ENCODE measurements at places on chromosomes 3 and 15.

- no peak for DNase-seq
These were observed 468.8 kb downstream of the CNTN4 start for GRCh38 chr3:2567451-2567850.

DNA sequence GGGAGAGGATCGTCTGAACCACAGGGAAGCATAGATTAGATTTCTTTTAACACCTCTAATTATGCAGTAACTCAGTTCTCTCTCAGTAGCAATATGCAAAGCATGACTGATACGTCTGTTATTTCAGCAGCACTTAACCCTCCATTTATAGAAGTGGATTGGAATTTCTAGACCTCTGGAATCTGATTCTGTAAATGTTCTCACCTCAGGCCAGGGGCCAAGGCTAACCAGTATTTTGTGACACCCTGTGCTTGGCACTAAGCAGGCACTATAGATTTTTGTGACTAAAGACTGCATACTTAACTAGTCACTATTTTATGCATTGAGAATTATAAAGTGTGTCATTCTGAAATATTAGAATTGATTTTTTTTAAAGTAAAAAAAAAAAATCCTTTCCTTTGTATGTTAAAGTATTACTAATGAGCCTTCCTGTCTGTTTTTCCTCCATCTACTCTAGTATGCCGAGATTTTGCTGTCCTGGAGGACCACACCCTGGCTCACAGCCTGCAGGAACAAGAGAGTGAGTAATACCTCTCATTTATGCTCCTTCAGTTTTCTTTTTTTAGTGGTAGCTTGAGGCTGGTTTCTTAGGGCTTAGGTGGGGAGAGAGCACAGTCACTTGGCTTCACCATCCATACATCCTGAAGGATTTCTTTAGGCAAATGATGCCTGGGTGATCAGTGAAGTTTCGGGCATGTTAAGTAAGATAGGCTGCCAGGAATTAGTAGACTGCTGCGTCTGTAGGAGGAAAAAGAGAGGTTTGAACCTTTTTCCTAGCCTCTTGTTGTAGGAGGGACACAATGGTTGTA, 26.5 kb upstream of the UTS2B start:
- no peak for DNase-seq

DNA sequence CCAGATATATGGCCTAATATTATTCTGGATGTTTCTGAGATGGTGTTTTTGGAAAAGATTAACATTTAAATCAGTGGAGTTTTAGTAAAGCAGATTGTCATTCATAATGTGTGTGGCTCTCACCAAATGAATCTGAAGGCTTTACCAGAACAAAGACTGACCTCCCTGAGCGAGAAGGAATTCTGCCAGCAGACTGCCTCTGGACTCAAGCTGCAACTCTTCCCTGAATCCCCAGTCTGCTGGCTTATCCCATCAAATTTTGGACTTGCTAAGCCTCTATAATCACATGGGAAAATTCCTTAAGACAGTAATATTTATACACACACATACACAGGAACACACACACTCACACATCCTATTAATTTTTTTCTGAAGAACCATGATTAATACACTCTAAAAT, 102.3 kb downstream of the FAM174B start:
- no peak for DNase-seq

GRCh38 chr3:131733086-131733841, 230.5 kb upstream of the MRPL3 start:
- no peak for DNase-seq

DNA sequence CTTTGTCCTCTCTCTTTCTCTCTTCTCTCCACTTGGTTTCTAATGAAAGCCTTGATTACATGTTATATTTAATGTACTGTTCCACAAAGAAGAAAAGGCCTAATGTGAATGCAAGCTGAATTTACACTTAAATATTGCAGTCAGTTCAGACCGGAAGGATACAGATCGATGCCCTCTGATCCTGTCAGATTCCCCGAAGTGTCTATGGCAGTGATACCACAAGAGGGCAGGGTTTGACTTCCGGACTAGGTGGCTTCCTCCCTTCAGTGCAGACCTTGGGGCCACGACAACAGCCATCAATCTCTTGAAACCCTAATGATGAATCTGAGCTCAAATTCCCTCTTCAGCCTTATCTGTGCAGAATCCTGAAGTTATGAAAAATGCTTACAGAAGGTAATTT, 29.5 kb downstream of the AGTR1 start:
- no peak for DNase-seq

GRCh38 chr15:66228807-66229735, 24.5 kb downstream of the MEGF11 start:
- DNase-seq: no peak

DNA sequence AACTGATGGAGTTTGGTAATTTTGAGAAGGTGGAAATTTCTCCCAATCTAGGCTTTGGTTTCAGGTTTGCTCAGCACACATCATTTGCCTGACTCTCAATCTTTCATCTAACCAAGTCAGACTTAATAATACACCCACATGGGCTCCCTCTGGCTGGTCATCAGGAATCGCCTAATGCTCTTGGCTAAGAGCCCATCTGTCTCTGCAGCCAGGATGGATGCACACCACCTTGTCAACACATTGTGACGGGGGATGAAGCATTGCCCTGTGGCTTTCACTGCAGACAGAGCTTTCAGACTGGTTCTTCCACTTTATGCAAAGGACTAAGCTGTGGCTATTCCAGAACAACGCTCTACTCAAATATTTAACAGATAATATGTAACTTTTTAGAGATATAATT, 3.0 kb upstream of the HDGFL3 start:
- no peak for DNase-seq

GRCh38 chr3:29924783-29925561, 644.1 kb downstream of the RBMS3 start:
- DNase-seq: no peak

- no peak for DNase-seq
These were observed 22.7 kb downstream of the DGKG start for GRCh38 chr3:186339180-186339918.

- DNase-seq: no peak
These were observed 105.6 kb downstream of the NFKBIZ start for GRCh38 chr3:101954936-101955335.

DNA sequence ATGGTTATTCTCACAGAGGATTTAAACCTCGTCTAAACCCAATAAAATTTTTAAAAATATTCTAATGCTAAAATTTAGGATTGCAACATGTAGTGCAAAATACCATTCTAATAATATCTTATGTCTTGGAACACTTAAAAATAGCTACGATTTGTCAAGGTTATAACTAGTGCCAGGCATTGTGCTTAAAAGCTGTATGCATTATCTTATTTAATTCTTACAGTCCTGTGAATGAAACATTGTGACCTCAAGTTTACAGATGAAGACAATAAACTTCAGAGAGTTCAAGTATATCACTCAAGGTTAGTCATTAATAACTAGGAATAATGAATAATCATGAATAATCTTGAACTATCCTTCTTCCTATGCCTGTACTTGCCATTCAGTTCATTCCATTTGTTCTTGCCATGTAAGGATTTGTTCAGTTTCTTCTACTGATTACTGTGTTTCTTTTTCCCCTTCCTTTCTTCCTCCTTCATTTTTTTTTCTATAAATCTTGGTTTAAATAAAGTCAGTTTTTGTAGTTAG, 897.6 kb upstream of the NR2F2 start:
- DNase-seq: no peak

DNA sequence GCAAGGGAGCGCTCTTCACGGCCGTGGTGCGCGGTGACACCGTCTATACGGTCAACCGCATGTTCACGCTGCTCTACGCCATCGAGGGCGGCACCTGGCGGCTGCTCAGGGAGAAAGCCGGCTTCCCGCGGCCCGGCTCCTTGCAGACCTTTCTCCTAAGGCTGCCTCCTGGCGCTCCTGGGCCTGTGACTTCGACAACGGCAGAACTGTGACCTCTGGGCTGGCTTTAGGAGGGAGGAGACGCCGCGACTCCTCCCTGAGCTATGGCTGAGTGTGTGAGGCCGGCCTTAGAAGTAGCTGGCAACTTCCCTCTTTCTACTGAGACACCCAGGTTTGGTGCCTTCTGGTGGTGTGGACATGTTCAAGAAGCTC, 1.4 kb downstream of the KBTBD13 start:
- DNase-seq: no peak

DNA sequence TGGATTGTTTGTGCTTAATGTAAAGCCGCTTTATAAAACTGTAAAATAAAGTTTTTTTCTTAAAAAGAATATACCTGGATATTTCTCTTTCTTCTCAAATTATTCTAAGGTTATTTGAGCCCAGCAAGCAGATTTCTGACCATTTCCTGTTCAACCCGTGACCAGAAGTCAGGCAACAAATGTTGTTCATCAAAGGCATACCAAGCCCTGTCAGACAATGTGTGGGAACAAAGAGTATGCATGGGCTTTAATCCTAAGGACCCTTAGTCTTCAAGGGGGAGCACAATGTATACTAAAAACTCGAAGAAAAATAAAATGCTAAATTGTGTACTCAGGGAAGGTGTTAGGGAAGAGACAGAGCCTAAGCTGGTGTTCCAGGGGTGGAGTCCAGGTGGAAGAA, 26.6 kb upstream of the PAQR5 start:
- DNase-seq: no peak

DNA sequence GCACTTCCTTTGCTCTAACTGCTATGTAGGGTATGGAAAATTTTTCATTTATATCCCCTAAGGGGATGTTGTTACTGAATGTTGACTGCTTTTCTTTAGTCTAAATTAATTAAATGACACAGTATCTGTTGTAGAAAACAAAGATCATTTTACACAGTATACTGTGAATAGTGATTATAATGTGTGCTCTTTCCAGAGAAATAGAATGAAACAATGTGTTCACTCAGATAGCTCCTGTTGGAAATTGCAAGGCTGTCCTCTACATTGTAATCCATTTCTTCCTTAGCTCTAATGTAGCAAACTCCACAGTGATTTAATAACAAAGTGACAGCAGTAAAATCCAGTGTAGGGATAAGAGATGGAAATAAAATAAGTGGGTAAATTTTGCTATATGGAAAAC, 159.0 kb upstream of the VEPH1 start:
- DNase-seq: no peak

DNA sequence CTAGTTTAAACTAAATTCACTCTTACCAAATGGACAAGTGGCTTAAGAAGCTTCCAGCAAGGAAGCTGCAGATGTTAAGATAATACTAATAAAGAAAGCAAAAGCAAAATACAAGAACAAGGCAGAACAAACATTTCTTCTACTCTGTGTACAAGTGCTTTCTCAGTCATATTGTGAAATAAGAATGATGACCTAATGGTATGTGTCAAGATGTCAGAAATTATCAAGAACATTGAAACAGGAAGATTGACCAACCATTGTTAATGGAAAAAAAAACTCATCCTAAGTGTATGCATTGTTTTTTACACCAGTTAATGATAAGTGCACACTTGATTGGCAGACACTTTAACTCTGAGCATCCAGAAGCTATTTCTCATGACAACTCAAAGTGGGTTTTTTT, 65.4 kb upstream of the P2RY1 start:
- no peak for DNase-seq

GRCh38 chr3:54659347-54659746, 268.5 kb downstream of the LRTM1 start:
- DNase-seq: no peak

- DNase-seq: no peak
These were observed 486.7 kb downstream of the DIPK2A start for GRCh38 chr3:144458283-144458682.

DNA sequence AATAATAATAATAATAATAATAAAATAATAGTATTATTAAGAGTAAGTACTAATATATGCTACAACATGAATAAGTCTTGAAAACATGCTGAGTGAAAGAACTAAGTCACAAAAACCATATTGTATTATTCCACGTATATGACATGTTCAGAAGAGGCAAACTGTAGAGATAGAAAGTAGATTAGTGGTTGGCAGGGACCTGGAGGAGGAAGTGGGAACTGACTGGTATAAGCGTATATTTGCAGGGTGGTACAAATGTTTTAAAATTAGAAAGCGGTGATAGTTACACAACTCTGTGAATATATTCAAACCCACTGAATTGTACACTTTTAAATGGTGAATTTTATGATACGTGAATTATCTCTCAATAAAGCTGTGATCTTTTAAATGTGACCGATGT, 32.8 kb downstream of the LRRK1 start:
- no peak for DNase-seq
